Muscle of arm (tissue), 14 donors: ENCODE measurements at places on chromosomes 1 and 21.

DNA sequence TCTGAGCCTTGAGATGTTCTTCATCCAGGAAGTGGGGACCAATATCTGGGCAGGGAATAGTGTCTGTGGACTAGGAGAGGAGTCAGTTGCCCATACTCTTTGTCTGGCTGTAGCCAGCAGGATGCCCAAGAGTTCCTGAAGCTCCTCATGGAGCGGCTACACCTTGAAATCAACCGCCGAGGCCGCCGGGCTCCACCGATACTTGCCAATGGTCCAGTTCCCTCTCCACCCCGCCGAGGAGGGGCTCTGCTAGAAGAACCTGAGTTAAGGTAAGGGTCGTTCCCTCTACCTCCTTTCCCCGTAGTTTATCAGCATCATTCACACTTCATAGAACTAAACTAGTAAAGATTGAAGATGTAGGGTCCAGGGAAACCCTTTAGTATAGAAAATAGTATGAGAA, 3.4 kb upstream of the PPOX start:
- no peak for DNase-seq

DNA sequence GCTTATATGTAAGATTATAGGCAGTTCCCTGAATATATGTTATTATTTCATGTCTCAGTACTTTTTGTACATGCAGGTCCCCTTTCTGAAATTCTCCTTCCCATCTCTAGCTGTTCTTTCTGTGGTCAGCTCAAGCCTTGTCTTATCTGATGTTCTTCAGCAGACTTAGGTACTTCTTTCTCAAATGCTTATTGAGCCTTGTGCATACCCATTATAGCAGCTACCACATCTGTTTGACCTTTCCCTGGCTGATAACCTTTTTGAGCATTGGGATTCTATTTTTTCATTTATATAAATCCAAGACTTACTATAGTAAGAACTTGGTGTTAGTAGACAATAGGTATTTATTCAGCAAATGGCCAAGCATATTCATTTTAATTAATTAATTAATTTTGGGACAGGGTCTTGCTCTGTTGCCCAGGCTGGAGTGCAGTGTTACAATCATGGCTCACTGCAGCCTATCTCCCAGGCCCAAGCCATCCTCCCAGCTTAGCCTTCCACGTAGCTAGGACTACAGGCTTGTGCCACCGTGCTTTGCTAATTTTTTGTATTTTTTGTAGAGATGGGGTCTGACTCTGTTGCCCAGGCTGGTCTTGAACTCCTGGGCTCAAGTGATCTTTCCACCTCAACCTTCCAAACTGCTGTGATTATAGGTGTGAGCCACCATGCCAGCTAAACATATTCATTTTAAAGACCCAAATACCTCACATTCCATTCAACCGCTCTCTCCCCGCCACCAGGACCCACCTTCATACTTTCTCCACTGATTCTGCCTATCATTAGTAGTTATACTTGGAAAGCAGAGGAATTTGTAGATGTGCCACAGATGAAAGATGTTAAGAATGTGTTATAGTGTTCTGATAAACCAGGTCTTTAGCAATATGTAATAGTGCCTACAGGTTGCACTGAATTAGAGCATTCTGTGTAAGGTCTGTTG, 16.7 kb downstream of the TIPRL start:
- no peak for DNase-seq

DNA sequence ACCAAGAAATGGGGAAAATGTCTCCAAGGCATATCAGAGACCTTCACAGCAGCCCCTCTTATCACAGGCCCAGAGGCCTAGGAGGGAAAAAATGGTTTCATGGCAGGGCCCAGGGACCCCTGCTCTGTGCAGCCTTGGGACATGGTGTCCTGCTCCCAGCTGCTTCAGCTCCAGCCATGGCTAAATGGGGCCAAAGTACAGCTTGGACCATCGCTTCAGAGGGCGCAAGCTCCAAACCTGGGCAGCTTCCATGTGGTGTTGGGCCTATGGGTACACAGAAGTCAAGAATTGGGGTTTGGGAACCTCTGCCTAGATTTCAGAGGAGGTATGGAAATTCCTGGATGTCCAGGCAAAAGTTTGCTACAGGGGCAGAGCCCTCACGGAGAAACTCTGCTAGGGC, 282.4 kb upstream of the BEND5 start:
- no peak for DNase-seq

DNA sequence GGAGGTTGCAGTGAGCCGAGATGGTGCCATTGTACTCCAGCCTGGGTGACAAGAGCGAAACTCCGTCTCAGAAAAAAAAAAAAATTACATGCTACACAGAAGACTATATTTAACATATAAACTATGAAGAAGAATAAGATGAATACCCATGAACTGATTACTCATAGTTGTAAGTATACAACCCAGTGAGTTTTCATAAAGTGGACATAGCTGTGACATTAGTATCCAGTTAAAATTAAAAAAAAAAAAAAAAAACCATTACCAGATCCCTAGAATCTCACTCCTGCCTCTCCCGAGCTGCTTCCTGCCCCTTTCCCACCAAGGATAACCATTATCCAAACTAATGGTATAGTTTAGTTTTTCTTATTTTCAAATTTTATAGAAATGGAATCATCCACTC, 37.4 kb downstream of the UBE4B start:
- DNase-seq, result no peak

- DNase-seq, result no peak
These were observed 35.2 kb upstream of the RCSD1 start for GRCh38 chr1:167594822-167595221.

GRCh38 chr1:25580927-25581326, 35.7 kb upstream of the MAN1C1 start:
- no peak for DNase-seq

GRCh38 chr1:187645651-187646050, 816.9 kb downstream of the PLA2G4A start:
- no peak for DNase-seq

DNA sequence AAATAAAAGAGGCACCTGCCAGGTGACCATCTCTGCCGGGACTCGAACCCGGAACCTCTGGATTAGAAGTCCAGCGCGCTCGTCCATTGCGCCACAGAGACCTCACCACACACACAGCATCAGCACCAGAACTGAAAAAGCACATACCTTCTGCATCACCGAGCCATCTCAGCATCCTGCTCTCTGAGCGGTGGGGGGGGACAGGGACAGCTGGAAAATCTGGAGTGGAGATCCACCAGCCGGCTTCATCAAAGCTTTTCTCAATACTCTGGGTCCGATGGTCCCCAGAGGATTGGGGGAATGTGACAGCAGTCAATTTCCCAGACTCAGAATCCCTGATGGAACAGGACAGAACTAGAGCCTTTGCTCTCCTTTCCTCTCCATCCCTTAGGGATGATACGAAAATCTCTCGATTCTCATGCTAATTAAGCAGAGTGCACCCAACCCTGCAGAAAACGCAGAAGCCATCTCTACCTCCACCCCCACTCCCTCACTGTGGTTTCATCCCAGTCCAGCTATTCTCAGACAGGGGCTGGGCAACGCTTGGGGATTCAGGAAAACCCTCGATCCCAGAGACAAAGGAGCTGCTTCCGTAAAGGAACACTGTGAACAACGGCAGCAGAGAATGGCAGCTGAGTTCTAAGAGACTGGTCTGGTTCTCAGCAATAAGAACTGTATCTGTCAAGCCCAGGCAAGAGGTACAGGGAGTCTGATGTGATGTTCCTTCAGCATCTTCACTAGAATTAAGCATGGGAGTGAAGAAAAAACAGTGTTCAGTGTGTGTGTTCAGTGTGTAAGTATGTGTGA, 29.6 kb upstream of the CADM3 start:
- no peak for DNase-seq

DNA sequence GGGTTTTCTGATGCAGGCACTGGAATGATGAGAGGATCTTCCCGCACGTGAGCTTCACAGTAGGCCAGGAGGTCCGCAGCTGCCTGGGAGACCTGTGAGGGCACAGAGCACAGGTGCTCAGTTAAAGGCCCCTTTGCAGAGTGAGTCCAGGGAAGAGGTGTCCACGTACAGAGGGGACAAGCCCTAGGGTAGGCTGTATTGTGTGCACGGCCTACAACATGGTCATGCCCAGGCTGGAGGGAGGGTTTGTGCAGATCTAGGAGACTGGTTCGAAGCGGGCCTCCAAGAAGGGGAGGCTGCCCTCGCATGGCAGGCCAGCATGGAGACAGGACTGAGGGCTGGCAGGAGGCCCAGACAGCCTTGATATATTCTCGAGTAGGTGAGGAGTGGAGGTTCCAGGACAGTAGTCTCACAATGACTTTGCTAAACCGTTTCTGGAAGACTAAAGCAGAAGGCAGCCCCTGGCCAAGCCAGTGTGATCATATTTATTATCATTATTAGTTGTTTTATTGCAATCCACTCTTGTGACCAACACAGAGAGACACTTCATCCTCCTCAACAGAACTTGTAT, 48.0 kb upstream of the B3GALNT2 start:
- no peak for DNase-seq

DNA sequence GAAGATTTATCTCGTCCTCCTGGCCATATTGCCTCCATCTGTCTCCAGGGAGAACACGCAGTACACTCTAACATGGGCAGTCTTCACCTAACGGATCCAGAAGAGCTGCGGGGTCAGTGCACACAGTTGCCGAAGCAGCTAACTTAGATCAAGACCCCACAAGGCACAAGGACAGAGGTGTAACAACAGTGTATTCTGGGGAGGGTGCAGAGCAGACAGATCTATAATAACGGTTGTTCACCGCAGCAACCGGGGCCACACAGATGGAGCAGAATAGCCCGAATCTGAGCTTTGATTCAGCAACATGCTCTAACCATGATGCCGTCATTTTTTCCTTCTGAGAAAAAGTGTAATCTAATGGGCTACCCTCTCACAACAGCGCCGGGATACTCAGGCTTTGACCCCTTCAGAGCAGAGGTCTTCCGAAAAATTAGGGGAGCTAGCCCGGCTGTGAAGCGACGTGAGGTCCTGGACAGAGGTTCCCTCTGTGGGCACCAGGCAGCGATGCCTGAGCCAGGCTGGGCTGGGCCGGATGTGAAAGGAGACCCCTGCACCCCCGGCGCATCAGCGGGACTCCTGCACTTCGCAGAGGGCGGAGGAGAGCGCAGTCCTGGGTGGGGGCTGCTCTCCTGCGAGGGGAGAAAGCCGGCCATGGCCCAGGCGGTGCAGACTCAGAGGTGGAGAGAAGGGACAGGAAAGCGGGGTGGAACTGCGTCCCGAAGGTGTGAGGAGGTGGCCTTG, 57.5 kb downstream of the BCL9 start:
- peak; percentile 68 for DNase-seq

DNA sequence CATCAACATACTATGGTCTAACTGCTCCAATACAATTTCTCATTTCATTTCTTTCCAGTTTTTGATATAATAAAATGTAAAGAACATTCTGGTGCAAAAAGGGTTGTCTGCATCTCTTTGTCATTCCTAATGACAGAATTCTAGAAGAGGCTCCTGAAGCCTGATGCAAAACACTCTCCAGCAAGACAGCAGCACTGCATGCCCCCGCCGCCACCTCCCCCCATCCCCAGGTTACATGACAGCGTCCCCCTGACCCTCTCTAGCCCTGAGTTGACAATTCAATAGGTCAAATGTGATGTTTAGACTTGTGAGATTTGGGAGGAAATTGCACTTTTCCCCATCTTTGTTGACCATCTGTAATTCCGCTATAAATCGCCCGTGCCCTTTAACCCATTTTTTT, 64.6 kb upstream of the C1orf21 start:
- DNase-seq, result no peak

- no peak for DNase-seq
These were observed 37.3 kb upstream of the ACTL8 start for GRCh38 chr1:17717594-17718535.

- no peak for DNase-seq
These were observed 33.4 kb downstream of the ATF3 start for GRCh38 chr1:212641956-212642355.

DNA sequence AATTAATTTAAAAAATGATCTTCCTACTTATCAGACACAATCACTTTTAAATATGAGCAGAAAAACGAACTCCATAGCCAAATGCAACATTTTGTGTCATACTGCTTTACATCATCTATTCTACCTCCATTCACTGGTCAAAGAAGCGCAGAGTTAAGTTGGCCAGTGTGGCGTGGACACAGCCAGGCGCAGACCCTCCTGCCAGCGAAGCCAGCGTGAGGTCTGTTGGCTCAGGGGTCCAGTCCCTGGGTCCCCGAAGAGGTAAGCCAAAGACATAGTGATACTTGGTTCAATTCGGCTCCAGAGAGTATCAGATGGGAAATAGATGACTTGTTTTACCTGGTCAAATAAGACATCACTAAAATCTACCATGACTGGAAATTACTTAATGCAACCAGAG, 59.2 kb downstream of the B3GALT5 start:
- no peak for DNase-seq

DNA sequence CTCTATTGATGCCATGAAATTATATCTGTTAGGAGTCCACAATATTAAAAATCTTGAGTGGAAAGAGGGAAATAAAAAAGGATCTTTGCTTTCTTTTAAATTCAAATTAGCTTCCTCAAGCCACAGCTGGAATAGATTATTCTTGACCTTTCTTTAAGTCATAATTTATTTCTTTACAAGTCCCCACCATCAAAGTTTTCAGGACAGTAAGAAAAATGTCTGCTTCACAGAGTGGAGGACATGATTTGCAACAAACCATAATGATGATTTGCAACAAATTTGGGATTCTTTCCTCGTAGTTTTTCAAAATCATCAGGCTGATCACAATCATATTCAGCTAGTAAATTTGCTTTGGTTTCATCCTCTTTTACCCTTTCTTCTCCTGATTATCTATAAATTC, 301.8 kb upstream of the NRIP1 start:
- no peak for DNase-seq

DNA sequence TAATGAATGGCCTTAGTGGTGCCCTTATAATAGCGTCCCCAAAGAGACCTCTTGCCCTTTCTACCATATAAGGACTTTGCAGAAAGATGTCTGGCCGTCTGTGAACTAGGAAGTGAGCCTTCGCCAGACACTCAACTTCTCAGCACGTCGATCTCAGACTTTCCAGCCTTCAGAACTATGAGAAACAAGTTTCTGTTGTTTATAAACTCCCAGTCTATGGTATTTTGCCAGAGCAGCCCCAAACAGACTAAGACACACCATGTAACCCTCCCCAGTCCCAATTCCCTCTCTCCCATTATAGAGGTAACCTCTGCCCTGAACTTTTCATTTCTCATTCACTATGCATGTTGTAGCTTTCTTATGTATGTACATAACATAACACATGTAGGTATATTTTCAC, 55.7 kb downstream of the NID1 start:
- DNase-seq, result peak; percentile 42

- DNase-seq, result no peak
These were observed 3.1 kb downstream of the CHML start for GRCh38 chr1:241637046-241637590.

DNA sequence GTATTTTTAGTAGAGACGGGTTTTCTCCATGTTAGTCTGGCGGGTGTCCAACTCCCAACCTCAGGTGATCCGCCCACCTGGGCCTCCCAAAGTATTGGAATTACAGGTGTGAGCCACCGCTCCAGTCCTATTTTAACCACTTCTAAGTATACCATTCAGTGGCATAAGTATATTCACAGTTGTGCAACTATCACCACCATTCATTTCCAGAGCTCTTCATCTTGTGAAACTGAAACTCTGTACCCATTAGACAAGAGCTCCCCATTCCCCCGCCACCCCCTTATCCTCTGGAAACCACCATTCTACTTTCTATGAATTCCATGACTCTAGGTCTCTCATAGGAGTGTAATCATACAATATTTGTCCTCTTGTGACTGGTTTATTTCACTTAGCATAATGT, 40.2 kb upstream of the CAMTA1 start:
- no peak for DNase-seq
